ENCODE measurements at places on chromosomes 12 and 14. TPM values are rescaled to one million over a fixed set of nuclear protein-coding genes. Genes with fewer than 3 reads are reported as not detected.
A peak's percentile ranks its signal among the peaks of the same experiment; 100 is the strongest.

GRCh38 chr12:46472893-46473633 lies 100.5 kb upstream of the SLC38A2 start:
- H3K27ac ChIP-seq: peak overlapping the region; percentile 82
- H3K4me1 ChIP-seq: peaks cover 11% of the 10 kb centered on the region
- H3K4me3 ChIP-seq: no peak overlapping the region
- H3K27me3 ChIP-seq: no peaks in the 10 kb centered on the region

DNA sequence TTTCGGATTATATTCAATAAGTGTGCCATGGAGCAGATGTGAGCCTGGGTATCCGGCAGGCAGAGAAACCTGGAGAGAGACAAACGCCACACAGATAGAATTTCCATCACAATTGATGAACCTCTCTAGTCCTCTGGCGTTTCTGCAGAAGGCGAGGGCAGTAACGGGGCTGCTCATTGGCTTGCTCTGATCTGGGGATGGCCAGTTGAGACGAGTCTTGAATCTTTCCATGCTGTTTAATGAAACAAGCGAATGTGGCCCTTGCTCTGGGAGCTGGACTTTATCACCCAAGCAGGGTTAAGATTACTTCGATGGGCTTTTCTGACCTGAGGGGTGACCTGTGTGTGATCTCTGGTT lies 42.4 kb upstream of the CLMN start:
- no peaks in the 10 kb centered on the region for H3K36me3 ChIP-seq
- DNase-seq: no peak
- no peaks in the 10 kb centered on the region for H3K27me3 ChIP-seq
- no peak overlapping the region for H3K27ac ChIP-seq
- no peaks in the 10 kb centered on the region for H3K4me1 ChIP-seq

DNA sequence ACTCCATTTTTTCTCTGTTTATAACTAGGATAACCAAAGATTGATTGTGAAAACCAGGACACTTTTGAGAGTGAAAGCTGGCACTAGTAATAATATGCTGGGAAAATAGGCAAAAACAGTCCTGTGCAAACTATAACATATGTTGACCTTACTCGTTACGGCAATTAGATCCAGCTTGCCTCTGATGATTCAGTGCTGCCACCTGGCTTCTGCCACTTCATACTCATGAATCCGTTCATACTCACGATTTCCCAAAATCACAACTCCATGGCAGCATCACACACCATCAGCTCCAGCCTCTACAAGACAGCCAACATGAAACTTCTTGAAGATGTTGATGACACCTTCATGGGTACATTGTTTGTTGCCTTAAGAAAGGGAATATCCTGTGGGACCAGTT lies 49.1 kb upstream of the CAND1 start:
- H3K27ac ChIP-seq: no peak overlapping the region
- peak; percentile 11 for DNase-seq
- H3K4me3 ChIP-seq: no peak overlapping the region

GRCh38 chr14:104734991-104735779 lies 11.2 kb downstream of the ADSS1 start:
- H3K27me3 ChIP-seq: no peaks in the 10 kb centered on the region
- DNase-seq: no peak
- peaks cover 14% of the 10 kb centered on the region for H3K4me1 ChIP-seq
- H3K36me3 ChIP-seq: no peaks in the 10 kb centered on the region
- no peak overlapping the region for H3K4me3 ChIP-seq
- H3K27ac ChIP-seq: peak overlapping the region; percentile 74

DNA sequence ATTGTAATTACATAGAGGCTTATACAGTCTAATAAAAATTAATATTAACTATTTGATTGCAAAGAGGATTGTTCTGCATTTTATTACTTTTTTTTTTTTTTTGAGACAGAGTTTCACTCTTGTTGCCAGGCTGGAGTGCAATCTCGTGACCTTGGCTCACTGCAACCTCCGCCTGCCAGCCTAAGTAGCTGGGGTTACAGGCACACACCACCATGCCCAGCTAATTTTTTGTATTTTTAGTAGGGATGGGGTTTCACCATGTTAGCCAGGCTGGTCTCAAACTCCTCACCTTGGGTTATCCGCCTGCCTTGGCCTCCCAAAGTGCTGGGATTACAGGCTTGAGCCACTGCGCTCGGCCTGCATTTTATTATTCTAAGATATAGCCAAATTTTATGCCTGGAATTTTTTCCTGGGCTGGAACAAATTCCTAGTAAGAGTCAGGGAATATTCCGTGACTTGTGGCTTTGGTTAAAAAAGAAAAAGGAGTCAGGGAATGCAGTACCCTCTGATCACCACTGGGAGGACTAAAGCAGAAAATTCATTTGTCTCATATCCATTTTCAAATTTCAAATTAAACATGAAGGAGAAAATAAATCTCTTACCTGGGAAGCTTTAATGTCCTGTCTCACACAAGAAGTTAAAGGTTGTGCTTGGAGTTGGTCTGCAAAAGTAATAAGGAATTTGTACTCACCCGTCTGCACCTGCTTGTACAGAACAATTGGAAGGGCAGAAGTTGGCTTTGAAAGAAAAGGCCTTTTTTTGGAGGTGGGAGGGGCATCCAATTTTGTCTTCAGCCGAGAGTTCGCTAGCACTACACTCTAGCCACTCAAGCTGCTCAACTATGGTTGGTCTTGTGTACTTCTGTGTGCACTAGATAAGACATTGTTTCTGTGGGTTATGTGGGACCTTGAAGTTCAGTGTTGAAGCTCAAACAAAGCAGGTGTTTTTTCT lies 8.7 kb downstream of the MARK3 start:
- H3K4me3 ChIP-seq: no peak overlapping the region
- H3K36me3 ChIP-seq: no peaks in the 10 kb centered on the region
- no peaks in the 10 kb centered on the region for H3K27me3 ChIP-seq
- H3K27ac ChIP-seq: no peak overlapping the region

GRCh38 chr12:50302686-50303085 lies 19.4 kb upstream of the LIMA1 start:
- H3K27me3 ChIP-seq: no peaks in the 10 kb centered on the region
- H3K36me3 ChIP-seq: no peaks in the 10 kb centered on the region
- no peak overlapping the region for H3K4me3 ChIP-seq
- no peak overlapping the region for H3K27ac ChIP-seq
- H3K4me1 ChIP-seq: no peaks in the 10 kb centered on the region

GRCh38 chr12:62900686-62901272 lies 34.2 kb downstream of the PPM1H start:
- H3K27me3 ChIP-seq: no peaks in the 10 kb centered on the region
- no peak overlapping the region for H3K4me3 ChIP-seq
- H3K4me1 ChIP-seq: peaks cover 9% of the 10 kb centered on the region
- H3K27ac ChIP-seq: no peak overlapping the region
- no peak for DNase-seq
- no peaks in the 10 kb centered on the region for H3K36me3 ChIP-seq

DNA sequence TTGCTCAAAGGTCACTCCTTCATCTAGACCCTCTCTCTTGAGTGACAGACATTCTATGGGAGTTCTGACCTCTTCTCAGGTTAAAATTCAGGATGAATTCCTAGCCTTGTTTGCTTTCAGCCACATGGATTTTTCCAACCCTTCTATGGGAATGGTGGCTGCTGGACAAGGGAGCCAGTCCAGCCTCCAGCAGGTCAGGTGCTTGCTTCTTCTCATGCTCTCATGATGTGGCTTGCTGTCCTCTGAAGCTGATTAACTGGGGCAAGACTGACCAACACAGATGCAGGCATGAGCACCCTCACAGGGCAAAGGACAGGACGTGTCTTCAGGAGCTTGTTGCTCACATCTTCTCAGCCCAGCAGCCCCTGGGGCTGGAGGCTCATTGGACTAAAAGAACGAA lies 97.2 kb upstream of the SLC35F4 start:
- H3K4me3 ChIP-seq: no peak overlapping the region
- H3K4me1 ChIP-seq: no peaks in the 10 kb centered on the region
- DNase-seq: no peak
- no peak overlapping the region for H3K27ac ChIP-seq
- H3K36me3 ChIP-seq: no peaks in the 10 kb centered on the region

GRCh38 chr12:20627001-20627588 lies 68.0 kb upstream of the SLCO1C1 start:
- peaks cover 25% of the 10 kb centered on the region for H3K4me1 ChIP-seq
- DNase-seq: peak; percentile 24
- peak overlapping the region; percentile 66 for H3K27ac ChIP-seq
- no peak overlapping the region for H3K4me3 ChIP-seq
- peaks cover 6% of the 10 kb centered on the region for H3K36me3 ChIP-seq

GRCh38 chr12:111450676-111451075 lies 45.0 kb downstream of the SH2B3 start:
- no peak overlapping the region for H3K27ac ChIP-seq
- H3K27me3 ChIP-seq: no peaks in the 10 kb centered on the region

GRCh38 chr12:105672121-105672975 lies 341.9 kb downstream of the C12orf75 start:
- peaks cover 13% of the 10 kb centered on the region for H3K4me1 ChIP-seq
- peak; percentile 41 for DNase-seq
- H3K4me3 ChIP-seq: no peak overlapping the region
- no peaks in the 10 kb centered on the region for H3K27me3 ChIP-seq
- H3K27ac ChIP-seq: peak overlapping the region; percentile 64
- H3K36me3 ChIP-seq: no peaks in the 10 kb centered on the region

GRCh38 chr12:28223025-28223554 lies 32.8 kb downstream of the CCDC91 start:
- no peaks in the 10 kb centered on the region for H3K36me3 ChIP-seq
- no peak overlapping the region for H3K27ac ChIP-seq
- H3K4me1 ChIP-seq: no peaks in the 10 kb centered on the region
- DNase-seq: no peak
- no peak overlapping the region for H3K4me3 ChIP-seq
- no peaks in the 10 kb centered on the region for H3K27me3 ChIP-seq

DNA sequence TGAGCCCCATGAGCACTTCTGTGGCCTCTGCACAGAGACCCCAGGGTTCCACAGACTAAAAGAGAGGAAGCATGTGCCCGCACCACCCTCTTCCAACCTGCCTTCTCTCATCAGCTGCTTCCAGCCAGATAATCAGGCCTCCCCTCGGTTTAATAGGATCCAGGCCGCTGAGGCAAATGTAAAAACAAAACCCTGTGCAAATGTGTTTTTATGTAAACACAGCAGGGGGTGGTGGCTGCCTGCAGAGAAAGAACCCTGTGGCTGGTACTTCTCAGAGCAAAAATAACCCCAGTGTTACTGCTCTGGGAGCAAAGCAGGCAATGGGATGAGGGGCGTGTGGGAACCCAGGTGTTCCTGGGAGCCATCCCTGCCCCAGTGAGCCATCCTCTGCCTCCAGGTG lies 46.2 kb downstream of the WSCD2 start:
- H3K27ac ChIP-seq: no peak overlapping the region
- no peaks in the 10 kb centered on the region for H3K36me3 ChIP-seq
- no peaks in the 10 kb centered on the region for H3K27me3 ChIP-seq

DNA sequence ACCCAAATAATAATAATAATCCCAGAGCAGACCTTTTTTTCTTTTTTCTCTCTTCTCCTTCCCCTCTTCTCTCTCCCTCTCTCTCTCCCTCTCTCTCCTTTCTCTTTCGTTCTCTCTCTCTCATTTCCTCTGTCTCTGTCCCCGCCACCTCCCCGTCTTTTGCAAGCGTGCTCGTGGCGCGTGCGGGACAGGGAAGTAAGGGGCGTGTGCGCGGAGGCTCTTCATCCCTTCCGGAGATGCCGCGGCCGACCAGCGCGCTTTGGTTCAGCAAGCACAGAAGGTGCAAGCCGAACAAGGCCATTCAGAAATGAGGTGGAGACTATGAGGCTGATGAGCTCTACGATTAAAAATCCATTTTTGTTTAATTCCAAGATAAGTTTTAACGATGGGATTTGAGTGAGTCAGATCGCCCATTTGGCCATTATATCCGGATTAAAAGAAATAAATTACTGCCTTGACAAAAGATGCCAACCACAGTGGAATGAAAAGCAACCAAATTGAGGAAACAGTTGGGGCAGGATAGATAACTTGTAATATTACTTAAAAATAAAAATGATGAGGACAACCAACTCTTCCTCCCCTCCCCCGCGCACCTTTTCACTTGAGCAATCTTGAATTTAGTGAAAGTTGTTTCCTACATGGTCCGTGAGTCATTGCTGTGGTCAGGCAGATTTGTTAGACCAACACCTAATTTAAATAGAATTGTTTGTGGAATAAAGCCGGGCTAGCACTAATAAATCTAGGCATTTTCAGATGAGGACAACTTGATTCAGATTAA lies 1.2 kb upstream of the AMIGO2 start:
- peak overlapping the region; percentile 93 for H3K27ac ChIP-seq

DNA sequence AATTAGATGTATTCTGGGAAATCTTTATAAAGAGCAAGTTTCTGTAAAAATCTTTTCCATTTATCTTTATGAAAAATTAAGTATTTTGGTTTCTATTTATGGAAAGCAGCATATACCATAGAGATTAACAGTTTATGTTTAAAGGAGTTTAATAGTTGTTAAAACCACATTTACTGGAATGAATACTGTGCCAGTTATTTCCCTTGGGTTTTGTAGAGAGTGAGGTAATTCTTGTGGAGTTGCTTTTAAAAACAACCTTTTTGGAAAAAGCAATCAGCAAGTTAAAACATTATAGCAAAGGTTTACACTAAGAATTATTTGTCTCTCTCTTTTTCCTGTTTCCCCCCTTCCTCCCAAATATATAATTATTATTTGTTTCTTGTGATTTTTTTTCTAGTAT lies 34.9 kb downstream of the AEBP2 start:
- no peak overlapping the region for H3K4me3 ChIP-seq
- no peaks in the 10 kb centered on the region for H3K27me3 ChIP-seq
- no peak for DNase-seq
- no peaks in the 10 kb centered on the region for H3K36me3 ChIP-seq

DNA sequence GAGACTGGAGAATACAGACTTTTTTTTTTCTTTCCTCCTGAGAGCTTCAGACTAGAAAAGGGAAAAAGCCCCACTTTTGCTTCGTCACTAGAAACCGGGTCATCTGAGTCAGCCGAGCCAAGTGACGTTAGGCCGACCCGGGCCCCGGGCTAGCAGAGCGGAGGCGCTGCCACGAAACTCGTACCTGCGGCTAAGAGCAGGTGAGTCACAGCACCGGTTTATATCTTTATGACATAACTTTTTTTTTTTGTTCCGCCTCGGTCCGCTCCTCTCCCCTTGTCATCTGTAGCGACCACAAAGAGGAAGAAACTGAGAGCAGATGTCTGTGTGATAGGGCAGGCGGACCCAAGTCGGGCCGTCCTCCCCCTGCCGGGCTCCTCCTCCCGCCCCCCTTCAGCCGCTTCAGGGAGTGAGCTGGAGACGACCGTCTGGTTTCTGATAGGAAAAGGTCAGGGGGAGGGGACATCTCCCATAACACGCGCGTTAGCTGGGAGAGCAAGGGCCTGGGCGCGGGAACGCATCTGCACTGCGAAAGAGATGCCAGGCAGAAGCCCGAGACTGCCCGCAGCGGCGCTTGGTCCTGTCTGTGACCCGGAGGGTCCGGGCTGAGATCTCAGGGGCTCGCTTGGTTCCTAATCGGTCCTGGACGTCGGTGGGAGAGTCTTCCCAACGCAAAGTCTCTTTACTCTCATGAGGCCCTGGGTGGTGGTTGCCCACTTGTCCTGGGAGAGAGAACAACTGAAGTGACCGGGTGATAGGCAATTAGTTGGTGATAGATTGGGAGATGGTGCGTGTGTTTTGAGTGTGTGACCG lies 586 bp downstream of the TTC6 start:
- H3K27ac ChIP-seq: peak overlapping the region; percentile 90
- H3K4me3 ChIP-seq: peak overlapping the region; percentile 66
- H3K4me1 ChIP-seq: peaks cover 58% of the 10 kb centered on the region
- peak; percentile 90 for DNase-seq

Gene EML1
- total RNA-seq: 20.6 TPM

Gene FAM90A1
- not detected for total RNA-seq

Gene CD69
- 19.2 TPM for total RNA-seq

Gene KRT2
- not detected for total RNA-seq
